ENCODE measurements at places on chromosomes 1 and 21.

- no peak for DNase-seq
Measured at GRCh38 chr21:24046829-24047443, 1560.3 kb downstream of the MRPL39 start.

DNA sequence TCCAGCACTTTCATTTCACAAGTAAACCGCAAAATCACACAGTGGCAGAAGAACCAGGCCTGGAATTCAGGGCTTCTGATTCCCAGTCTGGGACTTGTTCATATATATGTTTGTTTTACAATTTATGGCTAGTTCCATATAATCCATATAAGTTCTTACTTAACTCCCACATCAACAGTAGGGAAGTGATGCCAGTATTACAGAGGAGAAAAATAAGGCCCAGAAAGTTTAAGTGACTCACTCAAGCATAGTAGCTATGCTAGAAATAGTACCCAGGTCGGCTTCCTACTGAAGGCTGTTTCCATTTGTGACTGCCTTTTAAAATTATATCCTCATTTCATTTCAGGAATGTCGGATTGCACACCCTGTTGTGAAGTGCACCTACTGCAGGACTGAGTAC, 1.4 kb downstream of the FAM76A start:
- no peak for DNase-seq

DNA sequence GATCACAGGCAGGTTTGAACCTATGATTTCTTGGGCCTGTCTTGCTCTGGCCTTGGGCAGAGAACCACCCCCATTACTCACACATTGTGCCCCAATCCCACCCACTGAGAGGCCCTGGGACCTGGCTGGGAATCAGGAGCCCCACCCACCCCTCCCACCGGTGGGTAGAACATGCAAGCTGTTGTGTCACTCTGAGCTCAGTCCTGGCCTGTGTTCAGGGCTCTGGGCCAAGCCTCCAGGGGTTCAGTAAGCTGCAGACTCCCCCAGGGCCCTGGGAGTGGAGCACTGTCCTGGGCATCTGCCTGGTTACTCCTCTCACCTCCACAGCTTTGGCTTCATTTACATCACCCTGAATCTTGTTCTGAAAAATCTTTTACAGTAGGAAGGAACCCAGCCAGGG, 270.5 kb downstream of the RRAGC start:
- no peak for DNase-seq

DNA sequence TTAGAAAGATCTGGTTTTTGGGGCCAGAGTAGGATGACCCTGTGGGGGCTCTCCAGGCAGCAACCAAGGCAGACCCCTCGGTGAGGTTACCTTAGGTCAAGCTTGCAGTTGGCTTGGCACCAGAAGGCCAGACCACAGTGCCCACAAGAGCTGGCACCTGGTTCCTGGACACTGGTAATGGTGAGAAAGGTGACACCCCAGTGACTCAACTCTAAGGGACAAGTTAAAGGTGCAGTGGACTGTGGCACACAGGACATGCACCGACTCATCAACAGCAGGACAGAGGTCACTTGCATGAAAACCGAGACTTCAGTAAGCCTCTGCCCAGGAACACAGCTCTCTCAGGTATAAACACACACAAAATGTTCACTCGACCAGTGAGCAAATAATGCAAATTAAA, 6.7 kb downstream of the LRRC38 start:
- no peak for DNase-seq

GRCh38 chr1:22470227-22470626, 18.6 kb downstream of the ZBTB40 start:
- DNase-seq, result no peak

- DNase-seq, result peak; percentile 31
Measured at GRCh38 chr1:246971090-246971721, 36.7 kb downstream of the ZNF695 start.

- no peak for DNase-seq
Measured at GRCh38 chr1:9203511-9203982, 31.0 kb upstream of the H6PD start.

GRCh38 chr1:175390081-175390481, 197.5 kb upstream of the KIAA0040 start:
- DNase-seq, result no peak

- DNase-seq, result no peak
Measured at GRCh38 chr1:22806584-22806983, 95.9 kb downstream of the EPHB2 start.

DNA sequence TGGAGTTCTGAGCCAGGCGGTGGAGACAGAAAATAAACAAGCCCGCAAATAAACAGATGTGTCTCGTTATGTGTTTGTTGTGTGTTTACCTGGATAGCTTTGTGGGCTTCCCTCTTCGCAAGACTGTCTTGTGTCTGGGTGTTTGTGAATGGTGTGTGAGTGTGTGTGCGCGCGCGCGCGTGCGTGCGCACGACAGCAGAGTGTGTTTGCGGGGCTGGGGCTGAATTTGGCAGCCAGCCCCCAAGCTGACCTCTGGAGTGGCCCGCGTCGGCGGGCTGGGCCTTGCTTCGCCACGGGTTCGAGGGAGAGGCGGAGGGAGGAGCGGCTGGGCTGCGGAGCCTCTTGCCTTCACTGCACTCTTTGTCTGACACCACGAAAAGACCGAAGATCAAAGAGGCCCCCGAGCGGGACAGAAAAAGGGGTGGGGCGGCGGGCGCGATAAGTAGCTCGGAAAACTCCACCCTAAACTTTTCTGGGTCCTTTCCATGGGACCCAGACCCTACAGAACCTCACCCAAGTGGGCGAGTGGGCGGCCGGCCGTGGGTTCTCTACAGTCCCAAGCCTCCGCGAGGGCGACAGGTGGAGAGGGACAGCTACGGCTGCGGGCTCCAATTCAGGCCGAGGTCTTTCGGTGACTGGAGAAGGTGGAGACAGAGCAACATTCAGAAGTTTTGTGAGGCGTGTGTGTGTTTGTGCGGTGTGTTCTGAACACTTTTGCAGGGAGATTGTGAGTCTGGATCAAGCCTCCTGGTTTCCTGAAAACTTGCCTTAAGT, 14.5 kb downstream of the PAX7 start:
- no peak for DNase-seq

- DNase-seq, result no peak
Measured at GRCh38 chr1:93757256-93758036, 75.8 kb upstream of the BCAR3 start.

DNA sequence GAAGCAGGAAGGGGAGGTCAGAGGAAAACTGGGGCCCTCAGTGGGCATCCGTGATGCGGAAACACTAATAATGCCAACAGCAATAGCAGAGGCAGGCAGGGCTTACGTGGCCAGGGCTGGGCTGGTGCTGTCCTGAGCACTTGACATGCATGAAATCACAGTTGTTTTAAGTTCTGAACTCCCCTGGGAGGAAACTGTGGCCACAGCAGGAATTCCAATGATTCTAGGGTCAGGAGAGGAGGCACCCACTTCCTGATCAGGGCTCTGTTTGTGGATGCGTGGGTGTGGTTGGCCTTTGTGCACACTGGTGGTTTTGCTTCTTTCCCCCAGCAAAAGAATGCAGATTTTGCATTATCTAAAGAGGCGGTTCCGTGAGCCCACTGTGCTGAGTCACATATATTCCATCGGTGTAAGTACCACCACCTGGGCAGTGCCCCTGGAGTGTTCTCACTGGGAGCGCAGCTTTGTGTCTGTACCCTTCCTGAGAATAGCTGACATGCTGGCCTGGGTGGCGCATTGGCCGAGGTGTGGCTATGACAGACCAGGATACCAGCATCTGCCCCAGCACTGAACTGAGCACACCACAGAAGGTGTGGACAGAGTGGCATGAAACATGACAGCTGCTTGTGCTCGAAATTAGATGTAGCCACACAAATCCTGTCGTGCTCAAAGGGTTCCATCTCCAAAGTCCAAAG, 71.0 kb downstream of the PDE9A start:
- DNase-seq, result peak; percentile 80

DNA sequence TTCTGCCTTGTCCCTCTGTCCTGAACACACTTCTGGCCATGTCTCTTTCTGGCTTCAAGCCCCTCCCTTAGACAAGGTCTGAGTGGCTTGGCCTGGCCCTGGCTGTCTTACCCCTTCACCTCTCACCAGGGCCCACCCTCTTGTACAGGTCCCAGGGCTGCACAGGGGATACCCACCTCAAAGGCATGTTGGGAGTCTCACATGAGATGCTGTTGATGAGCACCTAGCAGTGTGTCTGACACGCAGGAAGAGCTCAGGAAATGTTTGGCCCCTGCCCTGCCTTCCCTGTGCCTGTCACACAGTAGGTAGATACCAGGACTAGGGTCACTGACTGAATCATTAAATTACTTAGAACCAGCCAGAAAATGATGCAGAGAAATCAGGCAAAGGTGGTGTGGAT, 16.6 kb downstream of the ZNF362 start:
- no peak for DNase-seq

DNA sequence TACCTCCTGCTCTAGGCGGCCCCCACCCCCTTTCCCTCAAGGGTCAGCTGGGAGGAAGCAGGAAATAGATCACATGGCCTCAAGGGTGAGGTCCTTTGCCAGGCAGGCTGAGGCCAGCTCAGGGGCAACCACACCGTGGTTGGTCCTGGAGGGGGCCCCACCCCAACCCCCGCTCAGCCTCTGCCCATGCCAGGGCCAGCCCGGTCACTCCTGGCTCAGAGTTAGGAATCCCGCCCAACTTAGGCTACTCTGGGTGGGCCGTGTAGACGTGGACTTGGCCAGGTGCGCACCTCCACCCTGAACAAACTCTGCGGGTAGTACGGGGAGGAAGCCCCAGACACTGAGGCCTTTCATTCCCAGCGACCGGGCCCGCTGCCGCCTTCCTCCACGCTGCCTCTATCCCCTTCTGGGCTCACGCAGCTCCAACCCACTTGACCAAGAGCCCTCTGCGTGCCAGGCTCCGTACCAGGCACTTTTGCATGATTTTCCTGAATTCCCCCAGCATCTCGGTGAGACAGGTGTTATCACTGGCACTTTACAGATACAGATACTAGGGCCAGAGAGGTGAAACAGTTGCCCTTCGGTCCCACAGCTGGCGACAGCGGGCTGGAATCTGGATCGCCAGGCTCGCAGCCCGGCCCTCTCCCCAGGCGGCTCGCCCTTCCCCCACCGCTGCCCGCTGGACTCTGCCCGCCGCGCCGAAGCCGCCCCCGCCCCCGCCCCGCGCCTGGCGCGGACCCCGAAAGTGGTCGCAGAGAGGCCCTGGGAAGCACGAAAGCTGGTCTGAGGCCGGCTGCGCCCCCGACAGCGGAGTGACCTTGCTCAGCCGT, 769 bp downstream of the GALE start:
- peak; percentile 95 for DNase-seq

- DNase-seq, result peak; percentile 74
Measured at GRCh38 chr1:155080312-155081228, 1.9 kb downstream of the EFNA3 start.

GRCh38 chr1:43521078-43521477, 9.6 kb upstream of the PTPRF start:
- DNase-seq, result no peak

DNA sequence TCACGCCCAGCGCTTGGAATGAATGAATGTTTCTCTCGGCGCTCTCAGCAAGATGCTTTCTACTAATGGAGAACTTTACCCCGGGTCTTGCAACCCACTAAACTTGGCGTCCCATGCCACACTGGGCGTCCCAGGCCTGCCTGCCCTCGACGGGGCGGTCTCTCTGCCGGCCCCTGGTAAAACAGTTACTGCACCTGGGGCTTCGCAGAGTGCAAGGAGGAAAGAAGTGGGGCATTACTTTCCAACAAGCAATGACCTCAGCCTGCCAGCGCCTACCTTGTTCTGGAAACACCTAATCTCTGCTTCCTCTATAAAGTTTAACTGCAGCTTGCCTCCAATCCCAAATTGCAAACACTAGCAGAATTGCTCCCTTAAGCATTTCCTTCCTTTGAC, 27.8 kb upstream of the NFIA start:
- DNase-seq, result peak; percentile 70

GRCh38 chr21:28215214-28215954, 777.3 kb downstream of the LTN1 start:
- DNase-seq, result no peak

DNA sequence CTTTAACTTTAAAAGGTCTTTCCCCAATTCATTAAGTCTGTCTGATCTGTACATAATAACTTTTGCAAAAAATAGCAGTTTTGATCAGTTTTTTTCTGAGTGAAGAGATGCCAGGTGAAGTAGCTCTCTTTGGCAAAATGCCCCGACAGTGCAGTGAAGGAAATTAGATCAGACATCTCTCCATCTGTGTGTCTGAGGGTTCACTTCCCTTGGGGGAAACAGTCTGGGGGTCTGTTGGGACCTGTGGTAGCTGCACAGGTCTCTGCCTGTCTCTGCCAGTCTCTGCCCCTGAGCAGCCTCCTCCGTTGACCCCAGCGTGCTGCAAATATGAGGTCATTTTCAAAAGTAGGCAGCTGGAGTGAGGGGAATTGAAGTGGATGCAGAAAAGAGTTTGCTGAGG, 54.5 kb downstream of the TBCE start:
- no peak for DNase-seq

GRCh38 chr1:236608930-236609726, 4.8 kb upstream of the HEATR1 start:
- peak; percentile 30 for DNase-seq

GRCh38 chr1:162206749-162207635, 137.5 kb downstream of the NOS1AP start:
- DNase-seq, result peak; percentile 90

GRCh38 chr1:178282949-178283367, 189.1 kb downstream of the RASAL2 start:
- no peak for DNase-seq

- peak; percentile 16 for DNase-seq
Measured at GRCh38 chr1:31793086-31793485, 22.7 kb downstream of the SPOCD1 start.

GRCh38 chr1:91737650-91738049, 148.3 kb downstream of the TGFBR3 start:
- DNase-seq, result no peak

- DNase-seq, result no peak
Measured at GRCh38 chr1:103517380-103518047, 8.0 kb upstream of the RNPC3 start.

GRCh38 chr1:62304515-62304914, 14.7 kb downstream of the KANK4 start:
- DNase-seq, result no peak

DNA sequence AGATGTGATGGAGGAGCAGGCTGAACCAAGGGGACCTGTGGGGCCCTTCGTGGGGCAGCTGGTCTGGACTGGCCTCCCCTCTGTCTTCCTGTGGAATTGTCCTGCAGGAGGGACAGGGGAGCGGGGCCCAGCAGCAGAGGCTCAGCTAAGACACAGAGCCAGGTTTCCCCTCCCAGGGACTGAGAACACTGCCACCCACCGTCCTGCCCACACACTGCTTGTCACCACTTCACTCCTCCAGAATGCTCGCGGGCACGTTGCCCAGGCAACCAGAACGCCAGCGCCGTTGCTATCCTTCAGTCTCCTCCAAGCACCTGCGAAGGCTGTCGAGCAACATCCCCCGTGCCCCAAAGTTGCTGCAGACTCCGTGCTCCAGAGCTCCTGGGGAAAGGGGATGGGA, 46.4 kb downstream of the AJAP1 start:
- DNase-seq, result no peak

DNA sequence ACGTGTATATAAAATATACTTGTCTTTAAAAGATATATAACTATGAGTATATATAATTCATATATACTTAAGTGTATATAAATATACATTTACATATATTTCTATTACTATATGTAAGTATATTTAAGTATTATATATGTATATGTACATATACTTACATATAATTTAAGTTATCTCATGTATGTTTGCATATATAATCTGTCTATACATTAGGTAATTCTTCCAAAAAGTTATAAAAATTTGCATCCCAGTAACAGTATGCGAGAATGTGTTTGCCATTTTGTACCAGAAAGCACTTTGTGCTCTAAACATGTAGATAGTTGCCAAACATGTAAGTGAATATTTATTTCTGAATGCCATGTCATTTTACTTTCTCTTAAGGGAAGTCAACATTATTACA, at the start of gene OR2AK2:
Gene OR2AK2 (plus strand): TSS at position 301 of the 400 bp plus-strand sequence. CDS start 144 bp downstream, outside the sequence.
- no peak for DNase-seq

Measured in left colon (tissue), 2 donors.